Stimulated activated effector memory CD8-positive, alpha-beta T cell treated with anti-CD3 and anti-CD28 coated beads, Interleukin-12 subunit alpha, Interleukin-12 subunit beta, amount 100 ng/mL, for 72 hours (primary cell): ENCODE measurements at places on chromosomes 5 and 9.

DNA sequence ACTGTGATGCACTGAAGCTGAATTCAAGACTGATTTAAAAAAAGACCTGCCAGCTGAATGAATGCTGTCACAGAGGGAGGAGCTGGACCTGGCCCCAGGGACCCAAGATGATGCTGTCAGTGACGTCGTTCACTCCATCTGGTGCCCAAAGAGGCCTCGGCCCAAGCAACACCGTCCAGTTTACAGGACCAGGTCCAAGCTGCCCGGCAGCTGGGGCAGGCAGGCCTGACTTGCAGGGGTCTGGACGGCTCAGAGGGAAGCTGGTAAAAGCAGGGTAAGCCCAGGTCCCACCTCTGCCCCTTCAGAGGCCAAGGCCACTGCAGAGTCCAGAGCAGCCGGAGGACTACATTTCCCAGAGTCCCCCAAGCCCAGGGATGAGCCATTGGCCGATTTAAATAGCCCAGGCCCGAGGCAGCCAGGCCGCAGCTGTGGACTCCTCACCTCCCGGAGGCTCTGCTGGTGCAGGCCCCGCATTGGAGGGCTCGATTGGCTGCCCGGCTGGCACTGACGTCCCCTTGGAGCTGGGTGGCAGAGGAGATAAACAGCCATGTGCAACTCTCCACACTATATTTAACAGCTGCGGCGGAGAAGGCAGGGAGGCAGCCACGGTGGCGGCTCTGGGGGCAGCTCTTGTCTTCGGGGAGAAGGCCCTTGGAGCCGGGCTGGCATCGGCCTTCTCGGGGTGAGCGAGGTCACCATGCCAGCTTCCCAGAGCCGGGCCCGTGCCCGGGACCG lies at the start of gene PLPP7:
Gene PLPP7 (plus strand): TSS at position 423 of the 735 bp plus-strand sequence. CDS start 275 bp downstream, at position 698.
- DNase-seq, result no peak

GRCh38 chr5:568061-568781 lies 43.9 kb upstream of the CEP72 start:
- DNase-seq, result no peak

DNA sequence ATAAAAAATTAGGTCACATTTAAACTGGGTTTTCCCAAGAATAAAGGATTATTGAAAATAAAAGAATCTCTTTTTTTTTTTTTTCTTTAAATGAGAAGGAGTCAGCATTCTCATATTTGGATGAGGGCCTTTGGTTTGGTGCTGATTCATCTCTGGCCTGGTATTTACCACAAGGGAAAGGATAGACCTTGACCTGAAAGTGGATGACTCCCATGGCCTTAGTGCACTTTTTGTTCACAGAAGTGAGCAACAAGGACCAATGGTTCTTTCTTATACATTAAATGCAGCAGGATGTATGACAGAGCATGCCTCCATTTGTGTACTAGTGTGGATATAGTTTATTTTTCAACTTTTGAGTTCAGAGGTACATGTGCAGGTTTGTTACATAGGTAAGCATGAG lies 6.9 kb downstream of the YTHDC2 start:
- no peak for DNase-seq

DNA sequence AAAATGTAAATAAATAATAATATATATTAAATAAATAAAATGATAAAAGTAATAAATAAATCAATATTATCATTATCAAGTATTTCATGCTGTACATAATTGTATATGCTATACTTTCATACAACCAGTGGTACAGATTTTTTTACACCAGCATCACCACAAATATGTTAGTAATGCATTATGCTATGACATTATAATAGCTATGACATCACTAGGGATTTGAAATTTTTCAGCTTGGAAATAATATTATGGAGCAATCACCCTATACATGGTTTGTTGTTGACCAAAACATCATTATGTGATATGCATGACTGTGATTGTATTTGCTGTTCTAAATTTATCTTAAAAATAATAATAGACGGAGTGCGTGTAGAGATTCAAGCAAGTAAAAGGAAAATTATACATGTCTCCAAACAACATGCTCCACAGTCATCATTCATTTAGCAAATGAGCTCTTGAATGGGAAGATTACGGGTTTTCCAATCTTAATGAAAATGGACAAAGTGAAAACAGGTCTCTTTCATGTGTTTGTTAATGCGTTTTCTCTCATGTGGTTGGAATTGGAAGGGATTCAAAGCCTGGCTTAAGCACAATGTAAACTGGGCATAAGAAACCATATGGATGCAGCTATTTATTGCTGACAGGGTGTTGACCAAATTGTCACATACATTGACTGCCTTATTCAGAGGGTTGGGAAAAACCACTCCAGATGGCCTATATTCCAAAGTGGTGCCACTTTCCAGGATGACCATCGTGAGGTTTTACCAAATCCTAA lies 643.0 kb upstream of the RGMB start:
- no peak for DNase-seq

DNA sequence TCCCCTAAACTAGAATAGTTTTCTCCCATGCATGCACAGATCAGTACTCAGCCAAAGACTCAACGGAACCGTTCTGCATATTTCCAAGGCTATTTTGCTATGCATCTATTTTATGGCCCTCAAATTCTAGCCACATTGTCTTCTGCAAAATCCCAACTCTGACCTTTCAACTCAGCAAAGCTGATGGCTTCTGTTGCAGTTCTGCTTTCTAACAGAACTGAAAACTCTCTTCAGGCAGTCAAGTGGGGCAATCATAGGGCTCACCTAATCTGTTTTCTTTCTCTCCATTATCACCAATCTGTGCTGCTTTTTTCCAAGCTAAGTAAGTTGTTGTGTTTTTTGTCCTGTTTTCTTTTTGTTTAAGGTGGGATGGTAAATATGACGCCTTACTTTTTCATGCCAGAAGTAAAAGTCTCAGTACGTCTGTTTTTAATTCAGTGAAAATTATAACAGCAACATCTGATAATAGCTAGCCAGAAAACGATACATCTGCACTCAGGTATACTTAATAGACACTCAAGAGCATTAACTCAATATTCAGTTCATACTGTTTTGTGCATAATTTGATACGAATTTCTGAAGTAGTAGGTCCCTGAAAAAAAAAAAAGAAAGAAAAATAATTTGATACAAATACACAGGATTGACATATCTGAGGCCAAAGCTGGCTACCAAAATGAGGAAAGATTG lies 454.3 kb downstream of the TLE1 start:
- DNase-seq, result no peak

- DNase-seq, result no peak
Measured at GRCh38 chr9:94079236-94079635, 5.0 kb upstream of the PTPDC1 start.

DNA sequence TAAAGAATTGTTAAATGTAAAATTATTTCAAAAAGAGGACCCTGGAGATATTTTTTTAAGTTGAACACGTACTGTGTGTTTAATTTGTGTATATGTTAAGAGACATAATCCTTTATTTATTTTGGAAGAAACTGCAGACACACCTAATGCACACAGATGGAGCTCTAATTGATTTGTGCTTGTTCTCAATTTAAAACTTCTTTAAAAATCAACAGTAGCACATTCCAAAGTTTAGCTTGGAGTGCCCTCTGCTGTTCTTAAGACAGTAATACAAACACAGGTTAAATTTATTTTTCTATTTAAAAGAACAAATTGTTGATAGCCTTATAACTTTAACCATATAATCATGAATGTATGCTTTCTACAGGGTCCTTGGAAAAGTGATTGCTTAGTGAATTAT lies 277.6 kb upstream of the ADAMTS16 start:
- DNase-seq, result no peak

GRCh38 chr9:97786341-97786740 lies 66.7 kb upstream of the FOXE1 start:
- no peak for DNase-seq

GRCh38 chr5:102759289-102759688 lies 4.2 kb downstream of the PAM start:
- no peak for DNase-seq

- no peak for DNase-seq
Measured at GRCh38 chr9:4116071-4116581, 183.7 kb downstream of the GLIS3 start.

DNA sequence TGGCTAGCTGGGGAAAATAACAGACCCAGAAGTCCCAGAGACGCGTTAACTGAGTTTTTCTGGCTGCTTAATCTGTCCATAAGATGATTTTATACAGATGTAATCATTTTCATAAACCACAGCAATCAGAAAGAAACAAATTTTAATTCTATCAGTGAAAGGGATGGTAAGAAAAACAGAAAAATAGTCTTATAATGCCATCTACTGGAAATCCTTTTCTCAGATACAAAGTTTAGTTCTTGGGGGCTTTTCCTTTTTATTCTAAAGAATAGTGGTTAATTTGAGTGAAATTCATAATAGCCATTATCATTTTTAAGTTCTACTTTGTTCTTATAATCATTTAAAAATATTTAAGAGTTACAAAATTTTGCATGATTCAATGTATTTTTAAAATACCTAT lies 44.4 kb downstream of the DROSHA start:
- no peak for DNase-seq

DNA sequence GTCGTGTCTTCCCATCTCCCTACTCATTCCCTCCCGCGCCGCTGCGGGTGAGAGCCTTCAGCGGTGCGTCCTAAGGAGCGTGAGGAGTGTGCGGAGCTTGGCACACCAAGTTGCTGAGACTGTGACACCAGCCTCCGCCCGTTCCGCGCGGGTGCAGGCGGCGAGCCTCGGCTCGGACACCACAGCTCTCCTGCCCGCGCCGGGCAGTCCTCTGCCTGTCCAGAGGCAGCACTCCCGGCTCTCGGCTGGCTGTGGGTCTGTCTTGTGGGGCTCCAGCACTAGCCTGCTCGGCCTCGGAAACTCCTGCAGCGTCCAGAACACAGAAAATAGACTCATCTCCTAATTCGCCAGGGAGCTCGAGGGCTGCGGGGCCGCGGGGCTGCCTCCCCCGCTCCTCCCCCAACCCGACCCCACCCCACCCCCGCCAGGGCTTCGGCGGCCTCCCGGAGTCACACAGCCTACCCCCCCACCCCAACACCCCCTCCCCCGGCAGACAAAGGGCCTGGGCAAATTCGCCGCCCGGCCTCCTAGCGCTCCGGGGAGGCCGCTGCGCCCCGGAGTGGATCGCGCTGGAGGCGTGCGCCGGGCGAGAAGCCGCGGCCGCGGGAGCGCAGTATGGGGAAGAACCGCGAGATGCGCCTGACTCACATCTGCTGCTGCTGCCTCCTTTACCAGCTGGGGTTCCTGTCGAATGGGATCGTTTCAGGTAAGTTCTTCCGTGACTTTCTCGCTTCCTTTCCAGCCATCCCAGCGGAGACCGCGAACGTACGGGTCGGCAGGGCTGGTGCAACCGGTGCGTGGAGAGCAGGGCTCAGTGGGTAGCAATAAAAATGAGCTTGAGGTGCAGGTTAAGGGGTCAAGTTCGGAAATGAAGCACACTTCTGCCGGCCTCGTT lies at the start of gene ADAMTS19:
Gene ADAMTS19 (plus strand): TSS at position 522 of the 895 bp plus-strand sequence. CDS start 94 bp downstream, at position 616.
- DNase-seq, result no peak

DNA sequence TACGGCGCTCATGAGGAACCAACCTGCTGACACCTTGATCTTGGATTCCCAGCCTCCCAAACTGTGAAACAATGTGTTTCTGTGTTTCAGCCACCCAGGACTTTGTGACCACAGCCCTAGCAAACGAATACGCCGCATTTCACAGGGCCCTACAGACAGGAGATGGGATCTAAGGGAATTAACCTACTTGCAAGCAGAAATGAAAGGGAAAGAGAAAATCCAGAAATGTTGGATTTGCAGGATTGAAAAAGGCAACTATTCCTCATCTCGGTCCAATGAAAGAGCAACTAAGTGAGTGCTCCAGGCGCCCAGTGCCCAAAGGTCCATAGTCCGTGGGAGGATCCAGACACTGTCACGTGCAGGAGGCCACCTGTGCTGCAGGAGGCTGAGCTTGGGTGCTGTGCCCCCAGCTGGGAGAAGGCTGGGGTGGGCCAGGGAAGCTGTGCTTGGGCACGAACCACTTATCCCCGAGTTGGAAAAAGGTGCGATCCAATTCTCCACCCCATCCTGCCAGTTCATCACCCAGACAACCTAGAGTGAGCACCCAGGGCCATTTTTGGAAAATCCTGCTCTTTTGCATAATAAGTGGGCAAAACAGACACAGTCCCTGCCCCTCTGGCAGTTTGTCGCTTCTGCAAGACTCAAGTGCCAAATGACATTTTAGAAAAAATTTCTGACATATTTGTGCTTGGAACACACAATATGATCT lies 177.9 kb downstream of the C9orf50 start:
- no peak for DNase-seq

DNA sequence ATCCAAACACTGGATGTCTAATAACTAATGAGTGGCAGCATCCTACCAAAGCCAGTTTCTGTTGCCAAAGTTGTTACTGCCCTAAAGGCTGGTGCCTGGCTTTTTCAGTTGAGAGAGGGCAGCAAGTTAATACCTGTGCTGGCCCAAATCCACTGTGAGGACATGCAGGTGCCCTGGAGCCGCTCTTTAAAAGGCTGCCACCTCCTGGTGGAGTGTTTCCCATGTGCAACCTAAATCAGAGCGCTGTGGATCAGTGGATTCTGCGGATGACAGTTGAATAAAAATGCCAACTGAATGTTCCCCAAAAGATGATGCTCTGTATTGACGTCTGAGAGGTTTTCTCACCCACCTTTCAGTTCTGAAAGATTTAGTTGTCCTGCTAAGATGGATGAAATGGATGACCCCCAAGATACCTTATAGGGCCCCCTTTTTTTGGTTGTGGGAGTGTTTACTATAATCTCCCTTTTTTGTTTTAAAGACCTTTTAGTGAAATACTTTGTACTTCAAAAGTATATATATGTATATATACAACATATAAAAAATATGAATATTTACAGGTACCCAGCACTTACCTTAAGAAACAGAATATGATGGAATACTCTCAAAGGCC lies 146.4 kb downstream of the EGFLAM start:
- no peak for DNase-seq

DNA sequence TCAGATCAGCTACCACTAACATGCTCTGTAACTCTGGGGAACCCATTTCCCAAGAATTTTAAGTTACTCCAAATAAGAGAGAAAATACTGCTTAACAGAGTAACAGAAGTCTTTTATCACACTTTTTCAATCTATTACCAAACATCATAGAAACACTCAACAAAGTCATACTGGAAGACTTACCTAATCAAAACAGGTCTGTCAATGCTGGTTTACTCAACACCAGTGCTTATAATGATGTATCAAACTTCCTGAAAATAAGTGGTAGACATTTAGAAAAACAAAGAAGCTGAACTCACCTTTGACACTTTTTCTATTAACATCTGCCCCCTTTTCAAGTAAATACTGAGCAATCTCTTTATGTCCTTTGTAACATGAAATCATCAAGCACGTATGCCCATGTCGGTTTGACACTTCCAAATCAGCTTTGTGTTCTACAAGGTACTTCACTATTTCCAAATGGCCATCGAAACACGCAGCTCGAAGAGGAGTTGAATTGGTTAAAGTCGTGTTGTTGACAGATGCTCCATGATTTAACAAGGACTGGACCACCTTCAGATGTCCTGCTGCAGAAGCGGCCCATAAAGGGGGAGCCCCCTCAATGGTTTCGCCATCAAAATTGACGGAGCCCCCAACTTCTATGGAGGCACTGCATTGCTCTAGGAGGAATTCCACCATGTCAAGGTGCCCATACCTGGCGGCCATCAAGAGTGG lies 1.8 kb downstream of the FEM1C start:
- DNase-seq, result no peak

- no peak for DNase-seq
Measured at GRCh38 chr9:133976191-133976861, 15.8 kb downstream of the VAV2 start.

- DNase-seq, result no peak
Measured at GRCh38 chr5:157955541-157956172, 96.7 kb upstream of the CLINT1 start.
